ENCODE measurements at places on chromosomes 6 and 20.

DNA sequence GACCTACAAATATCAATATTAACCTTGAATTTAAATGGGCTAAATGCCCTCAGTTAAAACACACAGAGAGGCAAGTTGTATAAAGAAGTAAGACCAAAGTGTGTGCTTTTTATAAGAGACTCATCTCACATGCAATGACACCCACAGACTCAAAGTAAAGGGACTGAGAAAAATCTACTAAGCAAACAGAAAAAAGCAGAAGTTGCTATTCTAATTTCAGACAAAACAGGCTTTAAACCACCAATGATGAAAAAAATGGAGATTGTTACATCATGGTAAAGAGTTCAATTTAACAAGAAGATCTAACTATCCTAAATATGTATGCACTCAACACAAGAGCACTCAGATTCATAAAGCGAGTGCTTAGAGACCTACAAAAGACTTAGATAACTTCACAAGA, 741.9 kb upstream of the MARCKS start:
- DNase-seq = no peak

DNA sequence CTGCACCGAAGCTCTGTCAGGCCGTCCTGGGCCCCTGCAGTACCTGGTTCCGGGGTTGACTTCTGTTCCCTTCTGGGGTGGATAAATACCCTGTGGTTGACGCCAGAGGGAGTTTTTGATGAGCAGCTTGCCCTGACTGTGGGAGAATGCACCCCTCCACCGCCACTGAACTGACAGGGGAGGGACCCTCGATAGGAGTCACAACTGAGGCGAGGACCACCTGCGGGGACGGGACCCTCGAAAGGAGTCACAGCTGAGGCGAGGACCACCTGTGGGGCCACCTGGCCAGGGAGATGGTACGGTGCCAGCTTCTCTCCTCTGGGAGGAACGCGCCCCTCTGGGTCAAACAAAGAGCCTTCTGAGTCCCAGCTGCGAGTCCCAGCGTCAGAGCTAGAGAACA, 100.1 kb upstream of the FRMD1 start:
- DNase-seq = no peak

DNA sequence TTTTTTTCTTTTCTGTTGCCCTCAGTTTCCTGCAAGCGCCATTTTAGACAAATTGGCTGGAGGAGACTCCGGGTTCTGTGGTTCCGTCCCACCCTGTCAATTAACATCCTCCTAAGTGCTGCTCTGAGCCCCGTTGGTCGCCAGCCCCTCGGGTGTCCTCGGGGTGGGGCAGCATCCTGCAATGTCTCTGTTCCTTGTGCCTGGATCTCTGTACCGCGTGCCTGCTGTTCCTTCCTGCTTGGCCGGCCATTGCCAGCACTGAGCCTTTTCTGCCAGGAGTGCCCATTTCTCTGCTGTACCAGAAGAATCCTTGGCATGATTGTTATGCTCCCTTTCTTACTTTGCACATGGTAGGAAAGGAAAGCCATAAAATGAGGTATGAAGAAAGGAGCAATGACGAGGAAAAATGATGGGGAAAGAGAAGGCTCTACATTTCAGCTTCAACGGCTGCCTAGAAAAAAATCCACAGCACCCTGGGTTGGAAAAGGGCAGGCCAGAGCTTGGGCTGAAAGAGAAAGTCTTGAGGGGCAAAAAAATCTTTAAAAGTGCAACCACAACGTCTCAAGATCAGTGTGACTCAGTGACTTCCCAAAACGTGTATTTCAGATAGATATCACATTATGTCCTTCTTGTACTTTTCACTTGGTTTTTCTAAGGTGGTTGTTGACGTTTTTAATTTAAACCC, 256.7 kb downstream of the CLIC5 start:
- no peak for DNase-seq

DNA sequence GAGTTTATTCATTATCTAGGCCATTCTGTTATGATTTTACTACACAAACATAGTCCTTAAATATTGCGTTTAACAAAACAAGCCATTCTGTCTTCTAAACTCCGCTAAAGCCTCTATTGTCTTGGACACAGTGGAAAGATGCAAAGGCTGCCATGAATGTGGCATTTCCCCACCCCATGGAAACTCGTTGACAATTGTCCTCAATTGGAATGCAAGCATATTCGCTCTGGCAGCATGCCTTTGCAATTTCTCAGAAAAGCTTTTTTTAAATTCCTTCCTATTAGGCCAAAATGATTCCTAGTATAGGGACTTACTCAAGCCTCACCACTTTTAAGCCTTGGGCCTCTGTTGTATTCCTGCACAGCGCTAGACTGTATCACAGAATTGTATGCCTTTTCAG, 22.8 kb downstream of the OR2A4 start:
- no peak for DNase-seq

DNA sequence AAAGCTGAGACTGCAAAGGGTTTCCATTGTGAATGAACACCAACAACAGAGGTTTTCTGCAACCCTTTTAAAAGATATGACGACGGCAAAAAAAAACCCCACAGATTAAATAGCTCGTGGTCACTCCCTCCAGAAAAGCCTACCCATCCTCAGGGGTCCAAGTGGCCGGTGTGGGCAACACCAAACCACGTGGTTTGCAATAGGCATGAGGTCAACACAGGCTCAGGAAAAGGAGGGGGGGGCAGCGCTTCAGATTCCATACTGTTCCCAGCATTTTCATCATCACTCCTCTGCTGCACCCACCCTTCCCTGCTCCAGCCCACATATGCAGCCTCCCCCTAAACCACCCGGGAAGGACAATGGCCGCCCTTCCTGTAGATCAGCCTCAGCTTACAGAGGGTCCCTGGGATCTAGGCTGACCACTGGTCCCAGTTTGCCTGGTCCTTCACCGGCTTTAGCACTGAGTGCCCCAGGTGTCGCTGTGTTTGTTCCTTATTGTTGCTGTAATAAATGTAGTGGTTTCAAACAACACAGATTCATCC, 122.8 kb upstream of the PHACTR3 start:
- DNase-seq = no peak

- DNase-seq = no peak
Observed at GRCh38 chr6:45946887-45947286, 68.8 kb downstream of the CLIC5 start.

GRCh38 chr20:40961686-40962640, 66.7 kb upstream of the TOP1 start:
- no peak for DNase-seq

- DNase-seq = no peak
Observed at GRCh38 chr20:15362849-15363248, 1025.4 kb upstream of the FLRT3 start.

DNA sequence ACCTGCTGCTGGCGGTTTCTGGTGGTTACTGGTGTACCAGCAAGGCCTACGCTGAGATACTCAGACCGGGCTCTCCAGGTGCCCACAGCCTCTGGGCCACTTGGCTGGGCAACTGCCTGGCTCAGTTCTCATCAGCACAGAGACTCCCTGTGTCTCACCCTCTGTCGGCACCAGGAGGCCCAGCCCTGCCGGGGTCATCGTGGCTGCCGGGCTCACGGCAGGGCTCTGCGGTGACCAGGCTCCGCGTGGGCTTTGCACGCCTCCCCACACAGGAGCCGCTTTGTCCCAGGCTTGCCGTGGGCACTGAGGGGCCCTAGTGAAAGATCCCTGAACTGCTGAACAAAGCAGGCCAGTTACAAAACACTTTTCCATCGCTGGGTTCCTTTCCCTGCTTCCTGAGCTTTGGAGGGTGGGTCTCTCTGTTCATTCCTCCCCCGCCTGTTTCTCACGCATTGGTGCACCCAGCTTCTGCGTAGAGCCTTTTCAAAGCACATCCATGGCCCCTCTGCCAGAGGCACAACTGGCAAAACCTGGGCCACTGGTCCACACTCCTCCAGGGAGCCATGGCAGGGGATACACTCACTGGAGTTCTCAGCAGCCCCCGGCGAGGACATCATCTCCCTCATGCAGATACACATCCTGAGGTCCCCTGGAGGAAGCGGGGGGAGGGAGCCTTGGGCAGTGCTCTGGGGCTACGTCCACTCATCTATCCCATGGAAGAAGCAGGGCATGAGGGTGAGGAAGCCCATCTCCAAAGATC, 117.0 kb downstream of the NFATC2 start:
- DNase-seq = peak; percentile 36

DNA sequence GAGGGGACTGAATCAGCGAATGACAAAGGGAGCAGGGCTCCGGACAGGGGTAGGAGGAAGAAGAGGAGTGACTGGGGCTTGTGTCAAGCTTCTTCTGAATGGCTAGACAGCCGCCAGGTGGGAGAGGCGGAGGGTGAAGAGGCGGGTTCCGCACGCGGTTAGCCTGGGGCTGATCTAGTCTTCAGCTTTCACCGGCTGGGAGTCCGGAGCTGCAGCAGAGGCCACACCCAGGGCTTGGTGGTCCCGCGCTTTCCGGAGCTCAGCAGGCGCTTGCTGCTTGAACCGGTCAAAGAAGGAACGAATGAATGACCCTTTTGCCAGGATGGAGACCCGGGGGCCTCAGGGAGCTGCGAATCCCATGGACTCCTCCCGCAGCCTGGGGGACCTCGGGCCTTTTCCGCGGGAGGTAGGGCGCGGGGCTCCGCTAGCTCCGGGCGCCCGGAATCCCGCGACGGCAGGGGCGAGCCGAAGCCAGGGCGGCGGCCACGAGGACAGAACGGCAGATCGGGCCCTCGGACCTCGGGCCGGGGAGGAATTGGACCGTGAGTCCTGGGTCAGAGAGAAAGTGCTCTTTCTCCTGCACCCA, at the start of gene C6orf141:
TSS of gene C6orf141 (plus strand) at position 177 of the 586 bp plus-strand sequence. CDS start at position 302, 125 bp downstream.
- DNase-seq = peak; percentile 25

- no peak for DNase-seq
Observed at GRCh38 chr6:21158149-21158548, 435.4 kb upstream of the SOX4 start.

GRCh38 chr6:104462811-104463599, 396.7 kb downstream of the HACE1 start:
- no peak for DNase-seq

DNA sequence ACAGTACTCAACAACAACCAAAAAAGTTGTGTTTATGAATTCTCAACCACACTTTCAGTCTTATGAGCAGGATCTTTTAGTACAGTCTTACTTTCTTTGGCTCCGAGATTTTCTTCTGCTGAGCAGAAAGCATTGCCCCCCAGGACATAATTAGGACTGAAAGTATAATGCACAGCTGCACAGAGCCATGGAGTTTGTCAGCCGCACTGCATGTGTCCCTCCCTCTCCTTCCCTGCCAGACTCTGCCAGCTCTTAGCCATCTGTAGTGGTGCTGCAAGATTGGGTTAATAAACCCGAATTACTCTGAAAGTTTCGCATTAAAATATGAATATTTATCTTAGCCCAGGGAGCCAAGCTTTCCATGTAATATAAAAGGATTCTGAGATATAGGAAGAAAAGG, 179.6 kb upstream of the PTCHD4 start:
- no peak for DNase-seq

GRCh38 chr6:141734071-141734840, 398.5 kb upstream of the GJE1 start:
- DNase-seq = no peak

DNA sequence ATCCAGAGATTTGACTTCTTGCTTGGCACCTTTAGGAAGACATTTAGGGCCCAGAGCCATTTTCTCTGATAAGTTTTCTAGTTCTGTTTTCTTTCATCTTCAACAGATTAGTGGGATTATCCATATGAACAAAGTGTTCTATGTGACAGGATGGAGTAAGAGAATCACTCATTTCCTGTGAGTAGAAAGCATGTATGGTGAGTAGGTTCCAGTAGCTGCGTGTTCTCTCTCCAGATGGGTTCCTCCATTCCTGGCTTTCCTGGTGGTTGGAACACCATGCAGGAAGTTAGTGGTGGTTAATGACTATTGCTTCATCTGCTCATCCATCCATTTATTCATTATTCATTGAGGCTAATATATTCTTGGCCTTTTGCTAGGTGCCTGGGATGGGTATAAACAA, 54.0 kb downstream of the EFCAB8 start:
- DNase-seq = no peak

- DNase-seq = no peak
Observed at GRCh38 chr20:38216201-38216600, 44.3 kb downstream of the KIAA1755 start.

DNA sequence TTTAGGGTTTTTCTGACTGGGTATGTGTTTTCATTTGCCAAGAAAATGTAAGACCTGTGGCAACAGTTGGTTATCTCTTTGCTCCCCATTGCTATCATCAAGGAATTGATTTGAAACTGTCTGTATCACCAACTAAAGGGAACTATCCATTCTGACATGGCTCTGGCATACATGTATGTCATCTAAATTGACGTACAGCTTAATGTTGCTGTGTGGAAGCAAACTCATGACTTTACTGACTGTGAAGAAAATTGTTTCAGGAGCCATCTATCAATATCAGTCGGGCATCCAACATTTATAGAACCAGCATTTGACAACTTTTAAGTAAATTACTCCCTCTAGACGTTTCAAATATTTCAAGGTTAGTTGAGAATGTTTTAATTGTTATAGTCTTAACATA, 555.8 kb upstream of the EPHA7 start:
- no peak for DNase-seq

- DNase-seq = no peak
Observed at GRCh38 chr6:19668710-19669109, 168.5 kb upstream of the ID4 start.

GRCh38 chr6:138428944-138429598, 25.0 kb downstream of the HEBP2 start:
- DNase-seq = no peak

- DNase-seq = no peak
Observed at GRCh38 chr6:163559661-163560060, 145.1 kb downstream of the QKI start.
